ENCODE measurements at places on chromosomes 7 and 10.

DNA sequence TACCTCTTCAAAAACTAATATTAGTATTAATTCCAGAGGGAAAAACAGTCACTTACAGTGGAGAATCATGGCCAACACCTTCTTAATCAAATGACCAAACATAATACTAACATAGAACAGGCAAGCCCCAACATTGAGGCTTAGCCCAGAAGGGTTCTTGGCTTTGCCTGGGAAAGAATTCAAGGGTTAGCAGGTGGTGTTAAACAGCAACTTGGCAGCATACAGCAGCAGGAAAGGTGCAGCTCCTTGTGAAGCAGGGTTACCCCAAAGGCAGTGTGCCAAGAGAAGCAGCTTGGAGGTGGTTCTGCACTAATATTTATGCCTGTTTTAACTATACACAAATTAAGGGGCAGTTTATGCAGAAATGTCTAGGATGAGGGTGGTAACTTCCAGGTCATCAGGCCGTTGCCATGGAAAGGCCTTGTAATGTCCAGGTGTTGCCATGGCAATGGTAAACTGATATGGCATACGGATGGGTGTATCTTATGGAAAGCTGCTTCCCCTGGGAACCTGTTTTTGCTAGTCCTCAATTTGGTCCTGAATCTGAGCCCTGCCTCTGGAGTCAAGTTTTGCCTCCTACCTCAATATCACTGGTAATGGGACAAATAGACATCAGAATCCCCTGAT is 27.2 kb upstream of the BEND7 start:
- H3K27me3 ChIP-seq: no peaks in the 10 kb centered on the region
- H3K27ac ChIP-seq: no peak overlapping the region
- H3K4me1 ChIP-seq: no peaks in the 10 kb centered on the region
- DNase-seq: no peak
- H3K4me3 ChIP-seq: no peak overlapping the region

GRCh38 chr7:12028508-12028907 is 182.6 kb upstream of the TMEM106B start:
- no peak overlapping the region for H3K4me3 ChIP-seq
- no peak overlapping the region for H3K27ac ChIP-seq
- no peaks in the 10 kb centered on the region for H3K27me3 ChIP-seq
- no peaks in the 10 kb centered on the region for H3K4me1 ChIP-seq
- no peak for DNase-seq

- DNase-seq: no peak
- H3K27me3 ChIP-seq: no peaks in the 10 kb centered on the region
- no peak overlapping the region for H3K27ac ChIP-seq
- H3K36me3 ChIP-seq: no peaks in the 10 kb centered on the region
- H3K4me1 ChIP-seq: no peaks in the 10 kb centered on the region
These were observed 98.7 kb upstream of the SEMA3D start for GRCh38 chr7:85285527-85285926.

GRCh38 chr10:33391611-33392465 is 57.4 kb upstream of the NRP1 start:
- H3K4me1 ChIP-seq: no peaks in the 10 kb centered on the region
- no peaks in the 10 kb centered on the region for H3K27me3 ChIP-seq
- no peak for DNase-seq
- no peaks in the 10 kb centered on the region for H3K36me3 ChIP-seq

- H3K27ac ChIP-seq: no peak overlapping the region
- no peaks in the 10 kb centered on the region for H3K4me1 ChIP-seq
- H3K36me3 ChIP-seq: no peaks in the 10 kb centered on the region
- no peak overlapping the region for H3K4me3 ChIP-seq
- no peak for DNase-seq
These were observed 80.3 kb upstream of the SKAP2 start for GRCh38 chr7:26944501-26945358.

DNA sequence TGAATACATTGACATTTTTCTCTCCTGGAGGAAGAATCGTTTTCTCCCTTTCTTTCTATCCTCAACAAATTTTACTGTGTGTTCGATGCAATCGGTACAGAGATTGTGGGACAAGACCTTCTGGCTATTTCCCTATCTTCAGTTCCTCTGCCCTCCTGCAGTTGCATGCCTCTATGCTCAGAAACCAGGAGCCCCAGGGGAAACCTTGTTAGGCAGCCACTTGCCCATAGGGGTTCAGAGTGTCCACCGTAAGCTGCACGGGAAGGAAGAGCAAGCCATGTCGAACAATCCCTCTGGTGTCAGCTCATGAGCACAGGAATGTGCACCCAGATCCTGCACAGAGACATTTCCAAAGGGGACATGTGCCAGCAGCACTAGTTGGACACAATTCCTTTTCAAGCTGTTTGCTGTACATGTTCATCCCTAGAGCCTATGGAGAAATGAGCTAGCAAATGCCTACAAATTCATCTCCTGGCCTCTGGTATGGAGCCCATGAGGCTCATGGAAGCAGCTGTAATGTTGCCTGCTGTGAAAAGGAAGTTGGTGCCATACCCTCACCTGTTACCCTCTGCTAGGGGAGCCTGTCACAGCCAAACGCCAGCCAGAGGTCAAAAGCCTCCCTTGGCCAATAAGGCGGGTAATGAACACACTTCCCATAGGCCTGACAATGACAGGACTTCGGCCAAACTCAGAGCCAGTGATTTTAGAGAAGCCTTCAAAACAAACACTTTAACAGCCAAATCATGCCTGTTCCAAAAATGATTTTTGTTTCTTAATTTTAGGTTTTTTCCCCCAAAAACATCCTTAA is 35.9 kb upstream of the ASAH2 start:
- H3K36me3 ChIP-seq: no peaks in the 10 kb centered on the region
- H3K27me3 ChIP-seq: no peaks in the 10 kb centered on the region
- H3K4me3 ChIP-seq: no peak overlapping the region
- H3K4me1 ChIP-seq: peaks cover 16% of the 10 kb centered on the region
- no peak for DNase-seq

DNA sequence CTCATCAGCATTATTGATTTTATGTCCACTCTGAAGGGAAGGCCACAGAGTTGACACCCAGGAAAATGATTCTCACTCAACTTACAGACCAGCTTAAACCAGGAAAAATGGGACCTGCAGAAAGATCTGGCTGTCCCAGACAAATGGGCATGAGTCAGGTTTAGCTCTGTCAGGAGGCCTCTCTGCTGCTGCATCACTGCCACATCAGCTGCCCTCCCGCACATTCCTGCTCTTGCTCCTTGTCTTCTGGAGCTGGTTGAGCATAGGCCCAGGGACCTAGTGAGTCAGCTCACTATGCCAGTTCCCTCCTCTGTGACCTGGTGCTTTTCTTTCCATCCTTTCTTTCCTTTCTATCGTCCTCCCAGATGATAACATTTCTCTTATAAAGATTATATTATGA is 18.8 kb upstream of the SMNDC1 start:
- no peaks in the 10 kb centered on the region for H3K27me3 ChIP-seq
- H3K36me3 ChIP-seq: no peaks in the 10 kb centered on the region
- no peaks in the 10 kb centered on the region for H3K4me1 ChIP-seq
- H3K27ac ChIP-seq: no peak overlapping the region
- no peak overlapping the region for H3K4me3 ChIP-seq
- DNase-seq: no peak

GRCh38 chr7:127907110-127908040 is 123.9 kb downstream of the LRRC4 start:
- H3K4me1 ChIP-seq: peaks cover 12% of the 10 kb centered on the region
- H3K27me3 ChIP-seq: no peaks in the 10 kb centered on the region
- H3K36me3 ChIP-seq: no peaks in the 10 kb centered on the region
- H3K4me3 ChIP-seq: no peak overlapping the region
- no peak for DNase-seq

- H3K27ac ChIP-seq: no peak overlapping the region
- H3K36me3 ChIP-seq: no peaks in the 10 kb centered on the region
- no peak overlapping the region for H3K4me3 ChIP-seq
- no peaks in the 10 kb centered on the region for H3K4me1 ChIP-seq
- DNase-seq: no peak
These were observed 52.5 kb upstream of the VKORC1L1 start for GRCh38 chr7:65820287-65820950.

- H3K4me1 ChIP-seq: peaks cover 1% of the 10 kb centered on the region
- no peaks in the 10 kb centered on the region for H3K27me3 ChIP-seq
- DNase-seq: no peak
- H3K4me3 ChIP-seq: no peak overlapping the region
- no peak overlapping the region for H3K27ac ChIP-seq
- H3K36me3 ChIP-seq: no peaks in the 10 kb centered on the region
These were observed 11.2 kb upstream of the PLEKHA1 start for GRCh38 chr10:122363311-122363710.

DNA sequence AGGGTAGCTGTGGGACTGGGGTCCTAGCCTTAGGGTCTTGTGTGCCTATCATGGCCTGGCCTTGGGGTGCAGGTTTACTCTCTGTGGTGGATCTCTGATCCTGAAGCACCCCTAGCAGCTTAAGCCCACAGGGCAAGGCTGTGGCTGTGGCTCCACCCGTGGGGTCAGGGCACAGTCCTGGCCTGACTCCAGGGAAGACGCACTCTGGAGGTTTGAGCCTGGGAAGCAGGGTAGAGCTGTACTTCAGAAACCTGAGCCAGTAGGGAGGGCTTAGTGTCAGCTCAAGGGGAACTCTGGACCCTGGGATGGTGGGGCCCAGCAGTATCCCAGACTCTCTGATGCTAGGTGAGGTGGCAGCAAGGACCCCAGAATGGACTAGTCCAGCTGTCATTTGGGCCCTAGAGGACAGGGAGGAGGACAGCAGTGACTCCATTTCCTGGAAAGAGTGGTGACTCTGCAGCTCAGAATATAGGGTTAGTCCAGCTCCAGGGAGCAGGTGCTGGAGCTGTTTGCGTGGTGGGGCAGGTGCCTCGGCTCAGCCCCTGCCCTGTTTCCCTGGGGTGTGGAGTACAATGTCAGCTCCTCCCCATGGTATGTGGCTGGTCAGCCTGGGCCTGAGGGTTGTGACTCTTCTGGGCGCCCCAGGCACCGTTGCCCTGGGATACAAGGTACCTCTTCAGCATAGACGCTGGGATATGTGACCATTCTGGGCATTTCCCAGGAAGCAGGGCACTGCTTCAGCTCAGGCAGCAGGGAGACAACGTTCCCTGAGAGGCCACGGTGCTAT is 15.8 kb downstream of the GTPBP4 start:
- DNase-seq: no peak
- H3K27ac ChIP-seq: no peak overlapping the region
- no peaks in the 10 kb centered on the region for H3K27me3 ChIP-seq
- H3K4me3 ChIP-seq: no peak overlapping the region

- no peaks in the 10 kb centered on the region for H3K27me3 ChIP-seq
- H3K36me3 ChIP-seq: peaks cover 12% of the 10 kb centered on the region
- no peak overlapping the region for H3K27ac ChIP-seq
- no peak overlapping the region for H3K4me3 ChIP-seq
- no peak for DNase-seq
These were observed 31.7 kb downstream of the GPR22 start for GRCh38 chr7:107501593-107501992.
